LHCN-M2 (cell line): ENCODE measurements at places on chromosomes 5 and 9. TPM values are rescaled to one million over a fixed set of nuclear protein-coding genes. Genes with fewer than 3 reads are reported as not detected.

Gene INSYN2B
- total RNA-seq, result 7.4 and 8.3 TPM in 2 replicates

Gene SPATA31C1
- not detected in 2 replicates for total RNA-seq

Gene SOWAHA
- total RNA-seq, result not detected in 2 replicates

Gene CYLC2
- total RNA-seq, result not detected in 2 replicates

Gene TLR4
- total RNA-seq, result 11.0 and 15.2 TPM in 2 replicates
